Kidney (tissue), 22 donors: ENCODE measurements at places on chromosomes 7 and 10.

GRCh38 chr7:90483251-90483650 lies 13.8 kb downstream of the PTTG1IP2 start:
- DNase-seq, result no peak

DNA sequence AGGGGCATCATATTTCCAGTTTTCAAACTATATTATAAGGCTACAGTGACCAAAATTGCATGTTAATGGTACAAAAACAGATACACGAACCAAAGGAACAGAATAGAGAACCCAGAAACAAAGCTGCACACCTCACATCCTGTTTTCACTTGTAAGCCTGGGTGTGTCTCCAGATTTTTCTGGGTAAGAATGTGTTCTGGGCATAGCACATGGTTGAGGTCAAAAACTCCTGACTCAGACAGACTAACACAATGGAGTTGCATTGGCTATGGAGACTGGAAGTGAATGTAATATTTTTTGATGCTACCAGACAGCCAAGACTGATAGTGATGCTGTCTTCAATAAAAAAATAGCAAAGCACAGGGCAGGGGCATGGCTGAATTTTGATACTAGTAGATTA lies 1175.2 kb downstream of the NXPH1 start:
- DNase-seq, result no peak

- DNase-seq, result no peak
These were observed 51.0 kb upstream of the OSBPL3 start for GRCh38 chr7:25031007-25031406.

GRCh38 chr10:61882621-61883370 lies 18.7 kb upstream of the ARID5B start:
- no peak for DNase-seq

- DNase-seq, result no peak
These were observed 44.6 kb downstream of the WDR37 start for GRCh38 chr10:1100691-1101368.

GRCh38 chr7:131890176-131890575 lies 333.7 kb upstream of the PODXL start:
- DNase-seq, result peak; percentile 40

GRCh38 chr7:112252141-112252540 lies 45.6 kb downstream of the ZNF277 start:
- DNase-seq, result no peak

DNA sequence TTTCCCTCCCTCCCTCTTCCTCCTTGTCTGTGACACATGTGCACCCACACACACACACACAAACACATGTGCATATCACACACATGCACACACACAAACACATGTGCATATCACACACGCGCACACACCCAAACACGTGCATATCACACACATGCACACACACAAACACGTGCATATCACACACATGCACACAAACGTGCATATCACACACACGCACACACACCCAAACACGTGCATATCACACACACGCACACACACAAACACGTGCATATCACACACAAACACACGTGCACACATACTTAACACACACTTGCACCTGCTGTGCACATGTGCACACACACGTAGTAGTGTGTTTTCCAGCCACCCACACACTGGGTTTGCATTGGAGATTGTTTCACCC lies 29.4 kb upstream of the KNDC1 start:
- no peak for DNase-seq

GRCh38 chr7:380711-381210 lies 90.8 kb downstream of the FOXL3 start:
- no peak for DNase-seq

GRCh38 chr7:90455163-90456030 lies 14.0 kb upstream of the PTTG1IP2 start:
- peak; percentile 64 for DNase-seq

- DNase-seq, result no peak
These were observed 137.1 kb downstream of the SH3PXD2A start for GRCh38 chr10:103718247-103718620.

DNA sequence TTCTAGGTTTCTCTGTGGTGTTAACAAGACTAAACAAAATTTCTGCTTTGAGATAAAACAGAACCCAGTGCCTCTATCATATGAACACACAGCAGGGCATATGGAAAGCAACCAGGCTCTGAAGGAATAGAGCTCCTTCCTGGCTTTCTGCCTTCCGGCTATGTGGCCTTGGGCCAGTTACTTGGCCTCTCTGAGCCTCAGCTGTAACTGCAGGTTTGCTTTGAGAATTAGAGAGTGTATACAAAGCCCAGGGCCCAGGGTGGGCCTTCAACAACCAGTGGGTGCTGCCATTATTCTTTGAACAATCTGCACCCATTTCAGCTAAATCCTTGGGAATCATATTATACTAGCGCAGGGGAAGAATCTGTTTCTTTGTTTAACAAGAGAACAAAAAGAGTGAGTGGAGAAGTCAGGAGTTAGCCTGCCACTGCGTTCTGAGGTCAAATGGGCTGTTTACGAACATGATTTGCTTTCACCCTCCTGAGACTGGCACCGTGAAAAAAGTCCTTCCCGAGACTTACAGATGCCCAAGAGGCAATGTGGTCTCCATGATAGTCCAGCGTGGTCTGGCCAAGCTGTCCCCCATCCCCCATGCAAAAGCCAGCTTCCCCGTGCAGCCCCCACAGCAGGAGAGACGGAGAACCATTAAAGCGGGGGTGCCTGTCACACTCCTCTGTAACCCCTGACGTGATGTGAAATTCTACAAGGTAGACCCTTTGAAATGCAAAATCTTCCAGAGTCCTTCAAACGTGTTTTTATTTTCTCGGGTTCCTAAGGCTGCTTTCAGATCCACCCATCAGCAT lies 4.9 kb downstream of the FAM53B start:
- no peak for DNase-seq

GRCh38 chr7:98681511-98681910 lies 64.4 kb downstream of the NPTX2 start:
- peak; percentile 47 for DNase-seq

- DNase-seq, result no peak
These were observed 14.4 kb downstream of the PIP4K2A start for GRCh38 chr10:22699976-22700375.

GRCh38 chr10:5318148-5318547 lies 46.6 kb upstream of the UCN3 start:
- no peak for DNase-seq

GRCh38 chr10:115696747-115697146 lies 576.3 kb downstream of the GFRA1 start:
- DNase-seq, result no peak

DNA sequence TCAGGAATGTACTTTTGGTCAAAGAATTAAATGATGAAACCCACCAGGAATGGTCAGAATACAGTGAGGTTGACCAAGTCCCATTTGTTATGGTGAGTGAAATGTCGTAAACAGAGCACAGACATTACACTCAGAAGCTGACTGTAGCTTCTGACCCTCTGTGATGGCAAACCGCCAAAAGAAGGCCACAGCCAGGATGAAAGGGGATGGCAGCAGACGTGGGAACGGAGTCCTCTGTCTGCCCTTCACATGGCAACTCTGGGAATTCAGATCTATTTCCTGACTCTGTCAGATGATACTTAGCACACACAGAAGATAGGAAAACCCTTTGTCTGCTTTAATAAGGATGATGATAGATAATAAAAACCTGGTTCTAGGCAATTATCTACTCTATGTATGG lies 757.1 kb downstream of the SORCS3 start:
- DNase-seq, result peak; percentile 17

GRCh38 chr7:50768485-50769474 lies 13.9 kb downstream of the GRB10 start:
- DNase-seq, result no peak

DNA sequence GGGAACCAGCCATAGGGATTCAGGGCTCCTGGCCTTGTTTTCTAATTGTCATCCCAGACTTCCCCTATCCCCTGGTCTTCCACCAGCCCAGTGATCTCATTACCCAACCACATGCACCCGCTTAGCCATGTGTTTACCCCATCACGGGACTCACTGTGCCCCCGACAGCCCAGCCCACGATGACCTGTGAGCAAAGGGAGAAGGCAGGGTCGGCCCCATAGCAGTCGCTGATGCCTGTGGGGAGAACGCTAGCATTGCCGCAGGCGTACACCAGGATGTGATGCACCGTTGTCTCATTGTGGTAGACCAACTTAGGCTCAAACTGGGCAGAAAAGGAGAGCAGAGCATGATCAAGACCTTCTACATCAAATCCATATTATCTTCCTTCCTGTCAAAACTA lies 14.0 kb downstream of the PRSS58 start:
- no peak for DNase-seq

DNA sequence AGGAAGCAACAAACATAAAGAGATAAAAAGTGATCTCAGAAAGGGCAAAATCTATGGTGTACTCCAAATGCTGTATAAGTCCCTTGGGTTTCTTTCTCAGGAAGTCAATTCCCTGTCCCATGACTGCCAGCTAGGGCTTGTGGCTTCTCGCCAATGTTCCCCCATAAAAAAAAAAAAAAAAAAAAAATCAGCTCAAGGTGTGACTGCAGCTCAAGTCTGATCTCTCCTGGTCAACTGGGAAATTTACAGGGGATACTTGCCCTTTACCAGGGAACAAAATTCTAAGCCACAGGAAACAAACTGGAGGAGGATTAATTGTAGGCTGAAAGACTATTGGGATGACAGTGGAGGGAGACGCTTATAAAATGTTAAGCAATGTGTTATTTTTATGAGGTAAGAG lies 76.0 kb downstream of the PCGF5 start:
- no peak for DNase-seq

DNA sequence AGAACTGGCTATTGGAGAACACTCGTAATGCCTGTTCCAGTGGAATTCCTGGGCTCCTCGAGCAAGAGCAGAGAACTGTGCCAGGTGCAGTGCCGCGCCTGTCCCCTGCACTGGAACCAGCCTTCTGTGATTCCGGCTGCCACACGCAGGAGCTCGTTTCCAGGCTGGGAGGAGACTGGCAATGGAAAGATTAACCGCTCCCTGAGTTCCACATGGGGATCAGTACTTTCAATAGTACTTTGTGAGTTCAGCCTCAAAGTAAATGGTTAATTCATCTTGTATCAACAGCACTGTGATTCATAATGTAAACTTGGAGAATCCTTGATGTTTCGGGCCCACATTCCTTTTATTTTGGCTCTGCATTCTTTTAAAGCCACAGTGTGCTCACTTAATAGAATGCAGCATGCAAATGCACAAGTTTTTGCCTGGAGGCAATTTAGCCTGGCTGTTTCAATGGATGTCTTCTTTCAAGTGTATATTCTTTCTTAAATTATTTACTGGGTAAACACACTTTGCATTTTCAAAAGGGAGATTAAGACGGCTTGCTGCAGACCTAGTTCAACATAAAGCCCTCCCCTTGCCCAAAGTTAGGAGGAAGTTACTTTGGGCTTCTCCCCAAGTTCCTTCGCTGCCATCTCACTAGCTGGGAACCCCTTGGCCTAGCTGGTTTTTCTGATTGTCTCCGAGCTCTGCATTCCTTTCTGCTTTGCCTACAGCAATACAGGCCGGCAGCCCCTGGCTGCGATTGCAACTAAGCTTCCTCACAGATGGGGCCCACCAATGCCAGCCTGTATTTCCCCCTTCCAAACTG lies 138.1 kb upstream of the TCF7L2 start:
- peak; percentile 63 for DNase-seq

- peak; percentile 65 for DNase-seq
These were observed 127.0 kb downstream of the SRPK2 start for GRCh38 chr7:105261689-105262088.

- DNase-seq, result peak; percentile 96
These were observed 178.2 kb downstream of the DIP2C start for GRCh38 chr10:511101-511848.

DNA sequence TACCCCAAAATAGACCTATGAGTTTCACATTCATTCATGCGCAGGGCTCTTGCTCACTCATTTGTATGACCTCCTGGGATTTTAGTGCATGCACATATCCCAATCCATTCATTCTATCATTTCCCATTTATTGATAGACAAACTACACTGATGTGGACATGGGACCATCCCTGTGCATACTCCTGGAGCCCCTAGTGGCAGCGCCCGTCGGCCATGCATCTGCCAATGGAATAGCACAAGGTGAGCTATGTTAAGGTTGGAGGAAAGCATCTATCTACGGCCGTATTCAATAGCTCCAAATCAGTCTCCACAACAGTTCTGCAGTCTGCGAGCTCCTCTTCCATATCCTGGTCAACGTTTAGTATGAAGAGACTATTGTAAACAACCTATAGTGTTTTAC lies 31.7 kb upstream of the FIGNL1 start:
- no peak for DNase-seq

DNA sequence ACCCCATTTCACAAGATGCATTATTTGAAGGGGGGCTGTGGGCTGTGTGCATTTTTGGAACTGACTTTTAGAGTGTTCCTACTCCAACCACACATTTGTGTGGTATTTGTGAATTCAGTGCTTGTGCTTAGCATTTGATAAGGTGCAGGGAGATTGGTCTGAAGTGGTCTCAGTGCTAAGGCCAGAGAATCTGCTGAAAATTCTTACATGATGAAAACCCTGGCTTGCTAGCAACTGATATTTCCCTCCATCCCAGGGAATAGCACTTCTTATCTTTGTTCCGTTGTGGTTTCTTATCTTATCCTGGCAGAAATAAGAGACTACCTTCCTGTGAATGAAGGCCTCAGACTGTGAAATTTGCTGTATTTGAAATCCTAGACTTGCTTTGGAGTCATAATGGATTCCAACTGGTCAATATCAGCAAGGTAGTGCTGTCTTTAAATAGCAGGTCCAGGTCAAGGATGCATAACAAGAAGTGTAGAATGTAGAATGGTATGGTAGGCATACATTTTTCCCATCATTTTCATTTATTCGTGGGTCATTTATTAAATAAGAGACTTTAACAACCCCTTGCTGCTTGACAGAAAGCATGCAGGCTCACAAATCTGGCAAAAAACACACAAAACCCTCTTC lies 986.9 kb downstream of the REEP3 start:
- DNase-seq, result no peak

GRCh38 chr10:21022821-21023220 lies 125.7 kb upstream of the NEBL start:
- DNase-seq, result no peak

DNA sequence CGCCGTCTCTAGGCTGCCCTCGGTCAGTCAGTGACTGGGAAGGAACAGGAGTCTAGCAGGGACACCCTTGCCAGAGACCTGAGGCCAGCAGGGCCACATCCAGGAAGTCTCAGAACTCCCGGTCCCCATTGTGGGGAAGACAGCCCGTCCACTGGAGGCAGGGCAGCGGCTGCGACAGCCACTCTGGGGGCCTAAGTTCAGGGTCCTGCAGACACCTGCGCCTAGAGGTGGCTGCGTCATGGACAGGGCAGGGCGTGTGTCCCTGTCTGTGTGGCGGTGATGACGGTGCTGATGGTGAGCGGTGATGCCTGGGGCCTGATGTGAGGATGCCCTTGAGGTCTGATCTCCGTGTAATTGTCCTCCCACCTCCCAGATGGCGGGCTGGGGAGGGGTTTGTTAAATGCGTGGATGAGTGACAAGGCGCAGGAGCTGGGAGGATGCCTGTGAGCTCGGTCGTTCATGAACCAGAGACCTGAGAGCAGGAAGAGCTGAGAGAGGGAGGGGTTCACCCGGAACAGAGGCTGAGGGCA lies 537.9 kb upstream of the FOXK1 start:
- peak; percentile 39 for DNase-seq

GRCh38 chr10:43968961-43969360 lies 320.3 kb upstream of the ZNF32 start:
- DNase-seq, result no peak
